ENCODE measurements at places on chromosomes 7 and 10.

GRCh38 chr10:46550076-46550790 lies 6.2 kb downstream of the GPRIN2 start:
- H3K4me1 ChIP-seq = peaks cover 9% of the 10 kb centered on the region
- no peaks in the 10 kb centered on the region for H3K27me3 ChIP-seq
- peaks cover 5% of the 10 kb centered on the region for H3K36me3 ChIP-seq

GRCh38 chr10:107540981-107541380 lies 376.5 kb upstream of the SORCS1 start:
- H3K27ac ChIP-seq = no peak overlapping the region
- DNase-seq = no peak
- no peaks in the 10 kb centered on the region for H3K36me3 ChIP-seq
- no peaks in the 10 kb centered on the region for H3K27me3 ChIP-seq

DNA sequence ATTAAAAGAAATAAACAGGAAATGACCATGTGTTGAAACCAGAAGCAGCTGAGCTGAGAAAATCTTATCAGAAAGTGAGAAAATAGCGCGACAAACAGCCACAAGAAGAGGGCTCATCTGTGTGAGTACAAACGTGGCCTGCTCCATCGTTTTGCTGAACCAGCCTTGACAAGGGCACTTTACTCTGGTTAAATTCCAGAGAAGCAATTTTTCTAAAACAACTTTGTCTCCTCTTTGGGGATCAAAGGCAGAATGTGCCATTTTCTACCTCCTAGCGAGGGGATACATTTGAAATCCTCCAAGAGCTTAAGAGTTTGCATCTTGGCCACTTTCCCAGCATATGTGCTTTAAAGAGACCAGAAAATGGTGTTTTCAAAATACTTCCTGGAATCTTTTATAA lies 51.3 kb upstream of the VIPR2 start:
- H3K36me3 ChIP-seq = no peaks in the 10 kb centered on the region
- H3K27me3 ChIP-seq = no peaks in the 10 kb centered on the region
- no peaks in the 10 kb centered on the region for H3K4me1 ChIP-seq
- no peak overlapping the region for H3K27ac ChIP-seq
- H3K4me3 ChIP-seq = no peak overlapping the region
- no peak for DNase-seq

DNA sequence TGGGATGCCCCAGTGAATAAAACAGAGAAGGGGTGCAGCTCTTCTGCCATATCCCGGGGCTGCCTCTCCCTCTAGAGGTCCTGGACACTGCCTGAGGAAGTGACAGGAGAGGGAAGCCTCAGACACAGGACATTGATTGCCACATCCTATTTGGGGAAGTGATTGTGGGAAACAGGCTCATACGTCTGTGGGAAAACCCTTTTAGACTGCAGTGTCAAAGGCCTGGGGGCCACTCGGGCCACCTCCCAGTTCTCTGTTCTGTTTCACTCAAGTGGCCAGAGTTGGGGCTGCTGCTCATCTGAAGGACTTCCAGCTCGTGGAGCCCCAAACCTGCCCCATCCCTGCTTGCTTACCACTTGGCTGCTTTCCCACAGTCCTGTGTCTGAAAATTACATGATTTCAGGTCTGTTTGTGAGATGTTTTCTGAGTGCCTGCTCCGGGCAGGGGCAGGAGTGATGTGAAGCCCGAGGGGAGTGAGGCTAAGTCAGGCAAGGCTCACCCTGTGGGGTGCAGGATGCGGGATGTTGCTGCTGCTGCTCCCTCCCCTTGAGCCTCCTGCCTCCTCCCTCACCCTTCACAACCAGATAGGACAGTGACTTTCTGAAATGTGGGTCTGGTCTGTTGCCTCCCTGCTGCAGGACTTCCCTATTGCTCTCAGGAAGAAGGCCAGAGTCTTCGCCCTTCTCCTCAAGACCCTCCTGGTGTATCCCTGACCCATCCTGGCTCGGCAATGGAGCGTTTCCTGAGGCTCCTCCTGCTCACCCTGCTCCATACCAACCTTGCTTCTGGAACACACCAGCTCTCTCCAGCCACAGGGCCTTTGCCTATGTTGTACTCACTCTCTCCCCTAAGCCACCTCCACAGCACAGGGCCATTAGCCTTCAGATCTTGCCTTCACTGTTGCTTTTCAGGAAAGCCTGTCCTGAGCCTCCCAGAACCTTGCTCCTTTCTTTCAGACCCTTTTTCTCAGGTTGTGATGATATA lies 58.4 kb downstream of the NEURL1 start:
- H3K4me3 ChIP-seq = no peak overlapping the region
- H3K36me3 ChIP-seq = no peaks in the 10 kb centered on the region
- no peak for DNase-seq
- H3K27me3 ChIP-seq = peaks cover 18% of the 10 kb centered on the region

- H3K4me1 ChIP-seq = peaks cover 3% of the 10 kb centered on the region
- no peak overlapping the region for H3K4me3 ChIP-seq
- no peak overlapping the region for H3K27ac ChIP-seq
- DNase-seq = no peak
- H3K36me3 ChIP-seq = no peaks in the 10 kb centered on the region
These were observed 220.1 kb upstream of the GHITM start for GRCh38 chr10:83919187-83919586.

DNA sequence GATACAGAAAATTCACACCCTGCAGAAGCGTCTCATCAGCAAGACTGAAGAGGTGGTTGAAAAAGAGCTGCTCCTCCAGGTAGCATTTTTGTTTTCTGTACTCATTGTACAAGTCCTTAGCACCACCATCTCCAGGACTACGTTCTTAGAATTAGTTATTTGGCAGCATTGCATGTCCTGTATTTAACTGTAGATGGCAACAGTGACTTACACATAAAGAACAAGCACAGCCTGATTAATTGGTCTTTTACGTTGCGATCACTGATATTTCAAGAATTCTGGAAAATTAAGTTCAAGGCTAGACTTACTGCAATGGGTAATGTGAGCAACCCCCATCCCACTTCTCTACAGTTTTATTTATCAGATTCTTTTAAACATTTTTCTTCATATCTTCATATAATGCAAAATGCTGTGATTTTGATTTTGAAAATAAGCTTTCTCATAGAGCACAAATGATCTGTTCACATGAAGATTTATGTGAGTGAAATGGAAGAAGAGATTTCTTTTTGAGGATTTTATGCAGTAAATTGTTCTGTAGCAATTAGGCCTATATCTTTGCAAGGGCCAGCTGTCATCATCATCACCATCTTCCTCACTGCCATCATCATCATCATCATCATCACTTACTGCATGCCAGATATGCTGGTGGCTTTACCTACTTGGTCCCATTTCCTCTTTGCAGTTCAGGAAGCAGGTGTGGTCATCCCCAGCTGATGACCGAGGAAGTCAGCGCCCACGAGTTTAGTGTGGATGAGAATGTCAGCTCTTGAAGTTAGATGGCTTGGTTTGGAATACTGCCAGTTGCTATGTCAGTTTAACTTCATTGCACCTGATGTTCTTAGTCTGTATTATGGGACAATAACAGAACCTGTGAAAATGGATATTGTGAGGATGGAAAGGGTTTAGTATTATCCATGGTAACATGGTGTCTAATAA lies 53.4 kb downstream of the CFAP58 start:
- no peaks in the 10 kb centered on the region for H3K27me3 ChIP-seq
- H3K36me3 ChIP-seq = no peaks in the 10 kb centered on the region
- peak; percentile 68 for DNase-seq
- H3K4me3 ChIP-seq = no peak overlapping the region

DNA sequence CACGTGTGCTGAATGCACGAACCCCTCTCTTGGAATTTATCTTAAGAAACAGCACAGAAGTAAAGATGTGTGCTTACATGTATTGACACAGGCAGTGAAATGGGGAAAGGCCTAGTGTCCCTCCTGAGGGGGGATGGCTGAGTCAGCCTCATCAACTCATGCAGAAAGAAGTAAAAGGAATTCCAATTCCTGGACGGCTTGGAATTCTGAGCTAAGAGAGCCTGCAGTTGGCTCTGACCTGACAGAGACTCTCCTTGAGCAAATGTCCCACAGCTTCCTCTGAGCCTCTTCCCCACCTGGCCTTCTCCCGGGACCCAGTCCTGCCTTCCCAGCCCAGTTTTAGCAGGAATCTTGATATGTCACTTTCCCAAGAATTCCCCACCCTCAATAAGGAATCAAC lies 542.4 kb upstream of the ADARB2 start:
- no peaks in the 10 kb centered on the region for H3K36me3 ChIP-seq
- DNase-seq = peak; percentile 3
- peaks cover 13% of the 10 kb centered on the region for H3K4me1 ChIP-seq
- no peaks in the 10 kb centered on the region for H3K27me3 ChIP-seq
- no peak overlapping the region for H3K4me3 ChIP-seq
- no peak overlapping the region for H3K27ac ChIP-seq

GRCh38 chr10:126375926-126376554 lies 12.2 kb downstream of the ADAM12 start:
- H3K4me3 ChIP-seq = no peak overlapping the region
- H3K27ac ChIP-seq = no peak overlapping the region
- DNase-seq = no peak
- H3K27me3 ChIP-seq = no peaks in the 10 kb centered on the region
- H3K36me3 ChIP-seq = peaks cover 6% of the 10 kb centered on the region

GRCh38 chr7:41339913-41340676 lies 362.8 kb downstream of the INHBA start:
- no peak overlapping the region for H3K27ac ChIP-seq
- H3K4me3 ChIP-seq = no peak overlapping the region
- no peak for DNase-seq
- H3K4me1 ChIP-seq = no peaks in the 10 kb centered on the region
- H3K27me3 ChIP-seq = no peaks in the 10 kb centered on the region

- H3K4me3 ChIP-seq = no peak overlapping the region
- peak; percentile 15 for DNase-seq
- no peaks in the 10 kb centered on the region for H3K27me3 ChIP-seq
- no peak overlapping the region for H3K27ac ChIP-seq
- no peaks in the 10 kb centered on the region for H3K4me1 ChIP-seq
- peaks cover under 1% of the 10 kb centered on the region for H3K36me3 ChIP-seq
These were observed 27.2 kb downstream of the NUDCD3 start for GRCh38 chr7:44463169-44463808.

- no peaks in the 10 kb centered on the region for H3K27me3 ChIP-seq
- no peak overlapping the region for H3K27ac ChIP-seq
- H3K4me3 ChIP-seq = no peak overlapping the region
- H3K4me1 ChIP-seq = peaks cover 21% of the 10 kb centered on the region
- peak; percentile 21 for DNase-seq
These were observed 76.1 kb upstream of the LYZL2 start for GRCh38 chr10:30705625-30706149.

GRCh38 chr10:123018531-123018930 lies 9.7 kb downstream of the ACADSB start:
- no peaks in the 10 kb centered on the region for H3K36me3 ChIP-seq
- peak overlapping the region; percentile 82 for H3K27ac ChIP-seq
- peaks cover 34% of the 10 kb centered on the region for H3K27me3 ChIP-seq
- DNase-seq = no peak

GRCh38 chr10:35127289-35127891 lies 744 bp downstream of the CREM start:
- H3K36me3 ChIP-seq = no peaks in the 10 kb centered on the region
- no peaks in the 10 kb centered on the region for H3K27me3 ChIP-seq
- H3K27ac ChIP-seq = peak overlapping the region; percentile 99
- DNase-seq = peak; percentile 59
- H3K4me3 ChIP-seq = peak overlapping the region; percentile 91
- peaks cover 3% of the 10 kb centered on the region for H3K4me1 ChIP-seq

DNA sequence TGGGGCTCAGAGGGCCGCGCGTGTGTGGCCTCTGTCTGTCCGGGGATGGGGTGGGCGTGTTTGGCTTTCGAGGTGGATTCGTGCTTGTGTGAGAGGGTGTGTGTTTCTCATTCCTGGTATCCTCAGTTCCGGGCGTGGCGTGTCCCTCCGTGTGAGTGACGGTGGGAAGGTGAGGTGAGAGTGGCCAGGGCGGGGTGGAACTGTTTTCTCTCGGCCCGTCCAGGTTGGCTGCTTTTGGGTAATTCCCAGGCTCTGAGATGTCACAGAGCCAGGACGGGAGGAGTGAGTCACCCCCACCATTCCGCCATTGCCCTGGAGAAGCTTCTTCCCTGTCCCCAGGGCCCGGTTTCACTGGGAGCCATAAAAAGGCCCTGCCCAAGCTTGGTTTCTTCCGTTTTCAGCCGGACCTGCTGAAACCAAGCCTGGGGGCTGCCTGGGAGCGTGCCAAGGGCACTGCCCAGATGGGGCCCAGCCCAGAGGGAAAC lies 21.3 kb upstream of the CLDN4 start:
- no peak overlapping the region for H3K27ac ChIP-seq
- no peak for DNase-seq
- H3K4me3 ChIP-seq = no peak overlapping the region
- H3K4me1 ChIP-seq = no peaks in the 10 kb centered on the region
- no peaks in the 10 kb centered on the region for H3K27me3 ChIP-seq

- H3K4me3 ChIP-seq = no peak overlapping the region
- H3K27me3 ChIP-seq = no peaks in the 10 kb centered on the region
- DNase-seq = no peak
- H3K4me1 ChIP-seq = 0 out of 2 replicates have a peak, but pooled peaks cover 5% of the 10 kb centered on the region
These were observed 17.9 kb downstream of the RTKN2 start for GRCh38 chr10:62250594-62251198.

DNA sequence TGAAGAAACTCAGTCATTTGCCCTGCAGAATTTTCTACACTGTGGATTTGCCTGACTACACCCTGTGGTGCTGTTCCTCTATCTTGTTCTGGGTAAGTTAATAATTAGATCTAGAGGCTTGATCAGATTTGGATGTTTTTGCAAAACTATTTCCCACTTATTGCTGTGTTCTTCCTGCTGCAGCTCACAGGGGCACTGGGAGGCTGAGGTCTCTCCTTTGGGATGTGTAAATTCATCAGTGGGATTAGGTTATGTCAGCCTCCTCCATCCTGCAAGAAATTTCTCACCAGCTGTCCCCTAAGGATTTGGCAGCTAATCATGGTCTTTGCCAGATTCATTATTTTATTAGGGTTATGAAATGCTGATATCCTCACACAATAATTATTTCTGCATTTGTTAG lies 148.1 kb upstream of the ZNF32 start:
- H3K27ac ChIP-seq = no peak overlapping the region
- no peaks in the 10 kb centered on the region for H3K36me3 ChIP-seq
- no peaks in the 10 kb centered on the region for H3K4me1 ChIP-seq
- no peak for DNase-seq

- no peaks in the 10 kb centered on the region for H3K4me1 ChIP-seq
- no peak overlapping the region for H3K27ac ChIP-seq
- H3K27me3 ChIP-seq = no peaks in the 10 kb centered on the region
- no peak for DNase-seq
- H3K36me3 ChIP-seq = no peaks in the 10 kb centered on the region
These were observed 37.8 kb upstream of the LRRC17 start for GRCh38 chr7:102874966-102875365.

- no peak overlapping the region for H3K4me3 ChIP-seq
- no peak for DNase-seq
- no peak overlapping the region for H3K27ac ChIP-seq
These were observed 8.6 kb downstream of the FBXW4 start for GRCh38 chr10:101686133-101686925.

- no peak overlapping the region for H3K4me3 ChIP-seq
- no peak for DNase-seq
- no peak overlapping the region for H3K27ac ChIP-seq
- H3K36me3 ChIP-seq = no peaks in the 10 kb centered on the region
These were observed 79.3 kb downstream of the FZD1 start for GRCh38 chr7:91343420-91343960.
